ENCODE measurements at places on chromosomes 1 and 21.

DNA sequence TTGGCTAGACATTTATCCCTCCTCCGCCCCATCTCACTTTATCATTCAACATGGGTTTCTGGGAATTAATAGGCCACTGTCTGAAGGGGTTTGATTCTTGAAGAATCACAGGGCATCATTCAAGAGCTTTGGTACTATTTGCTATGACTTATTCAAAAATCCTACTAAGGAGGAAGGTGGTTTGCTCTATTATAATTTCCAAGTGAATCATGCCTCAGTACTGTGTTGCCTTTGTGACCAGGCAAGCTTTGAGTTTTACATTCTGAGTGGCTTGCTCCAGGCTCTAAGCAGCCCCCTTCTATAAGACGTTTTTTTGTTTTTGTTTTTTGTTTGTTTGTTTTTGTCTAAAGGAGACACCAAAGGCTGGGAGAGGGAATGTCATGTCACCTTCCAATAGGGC lies 2.6 kb downstream of the C1orf21 start:
- DNase-seq, result no peak

GRCh38 chr1:80632284-80632683 lies 1168.5 kb upstream of the ADGRL2 start:
- no peak for DNase-seq

- no peak for DNase-seq
Measured at GRCh38 chr1:155697046-155697445, 8.2 kb downstream of the DAP3 start.

- DNase-seq, result no peak
Measured at GRCh38 chr21:38341546-38342012, 84.8 kb downstream of the KCNJ15 start.

DNA sequence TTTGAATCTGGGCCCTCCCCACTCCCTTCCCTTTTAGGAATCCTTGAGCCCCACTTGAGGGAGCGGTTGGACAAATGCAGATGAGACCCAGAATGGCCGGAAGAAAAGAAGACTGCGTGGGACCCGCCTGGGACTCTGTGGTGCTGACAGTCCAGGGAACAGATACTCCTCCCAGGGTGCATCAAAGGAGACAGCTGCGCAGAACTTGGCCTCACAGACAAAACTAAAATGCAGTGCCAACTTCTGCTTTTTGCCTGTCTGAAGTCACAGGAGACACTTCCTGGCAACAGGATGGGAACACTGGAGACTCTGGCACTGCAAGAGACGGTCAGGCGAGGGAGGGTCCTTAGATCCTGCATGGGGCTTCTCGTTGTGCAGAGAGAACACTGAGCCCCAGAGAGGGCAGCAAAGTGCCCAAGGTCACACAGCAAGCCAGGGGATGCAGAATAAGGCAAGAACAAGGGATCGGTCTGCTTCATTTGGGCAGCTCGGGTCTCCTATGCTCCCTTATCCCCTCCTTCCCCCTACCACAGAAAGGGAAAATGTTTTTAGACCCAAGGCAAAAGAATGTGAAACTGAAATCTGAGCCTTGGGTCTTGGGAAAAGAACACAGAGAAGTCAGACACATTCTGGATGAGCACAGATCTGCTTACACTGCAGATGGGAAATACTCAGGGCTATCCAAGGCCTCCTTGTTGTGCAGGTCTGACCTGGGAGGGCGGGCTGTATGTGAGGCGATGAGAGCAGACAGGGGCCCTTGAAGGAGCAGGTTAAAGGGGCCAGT lies 182.4 kb downstream of the TRABD2B start:
- DNase-seq, result no peak

DNA sequence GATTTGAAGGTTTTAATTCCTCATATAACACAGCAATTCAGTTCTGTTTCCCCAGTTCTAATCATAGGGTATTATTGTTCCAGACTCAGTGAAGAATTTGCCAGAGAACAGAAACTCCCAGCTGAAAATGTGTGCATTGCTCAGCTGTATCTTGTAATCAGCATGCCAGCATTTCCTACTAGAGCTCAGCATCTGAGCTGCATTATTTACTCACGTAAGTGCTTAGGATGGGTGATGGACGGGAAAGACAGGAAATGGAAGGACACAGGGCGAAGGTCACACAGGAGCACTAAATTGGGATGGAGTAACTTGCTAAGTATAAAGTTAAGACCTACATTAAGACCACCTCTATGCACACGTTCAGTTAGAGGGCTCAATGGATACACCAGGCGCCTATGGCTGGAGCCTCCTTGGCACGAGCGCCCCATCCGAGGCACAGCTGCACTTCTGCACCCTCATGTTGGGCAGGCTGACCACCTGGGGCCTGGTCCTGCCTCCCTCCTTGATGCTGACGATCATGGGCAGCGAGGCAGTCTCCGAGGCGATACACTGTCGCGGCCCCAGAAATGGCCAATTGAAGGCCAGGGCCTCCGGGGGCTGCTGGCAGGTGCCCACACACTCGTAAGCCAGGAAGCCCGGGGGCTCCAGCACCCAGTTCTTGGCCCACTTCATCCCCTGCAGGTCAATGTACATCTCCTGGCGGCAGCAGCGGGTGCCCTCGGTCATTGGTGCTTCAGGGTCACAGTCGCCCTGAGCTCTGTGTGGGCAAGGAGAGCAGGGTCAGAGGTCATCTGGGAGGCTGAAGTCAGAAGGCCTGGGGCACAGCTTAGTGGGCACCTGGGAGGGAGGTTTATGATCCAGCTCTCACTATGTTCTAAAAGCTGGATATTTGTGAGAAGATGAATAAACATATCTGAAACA lies 3.7 kb downstream of the LEFTY2 start:
- DNase-seq, result no peak

GRCh38 chr1:174218983-174219382 lies 59.7 kb downstream of the RABGAP1L start:
- no peak for DNase-seq

DNA sequence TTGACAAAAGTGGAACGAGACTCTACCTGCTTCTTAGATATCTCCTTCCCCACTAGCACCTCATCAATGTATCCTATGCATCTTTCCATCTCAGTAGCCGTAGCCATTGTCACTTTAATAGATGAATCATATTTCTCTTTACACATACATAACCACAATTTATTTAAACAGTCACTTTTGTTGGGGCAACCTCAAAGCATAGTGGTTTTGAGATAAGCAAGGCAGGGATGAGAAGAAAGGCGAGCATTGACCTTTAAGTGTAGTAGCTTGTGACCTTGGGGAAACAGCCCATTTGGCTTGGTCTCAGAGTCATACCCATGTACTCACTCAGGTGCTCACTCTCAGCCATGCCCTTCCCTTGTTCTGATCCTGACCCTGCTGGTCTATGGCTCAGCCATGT lies 260.1 kb downstream of the C1orf94 start:
- DNase-seq, result no peak

DNA sequence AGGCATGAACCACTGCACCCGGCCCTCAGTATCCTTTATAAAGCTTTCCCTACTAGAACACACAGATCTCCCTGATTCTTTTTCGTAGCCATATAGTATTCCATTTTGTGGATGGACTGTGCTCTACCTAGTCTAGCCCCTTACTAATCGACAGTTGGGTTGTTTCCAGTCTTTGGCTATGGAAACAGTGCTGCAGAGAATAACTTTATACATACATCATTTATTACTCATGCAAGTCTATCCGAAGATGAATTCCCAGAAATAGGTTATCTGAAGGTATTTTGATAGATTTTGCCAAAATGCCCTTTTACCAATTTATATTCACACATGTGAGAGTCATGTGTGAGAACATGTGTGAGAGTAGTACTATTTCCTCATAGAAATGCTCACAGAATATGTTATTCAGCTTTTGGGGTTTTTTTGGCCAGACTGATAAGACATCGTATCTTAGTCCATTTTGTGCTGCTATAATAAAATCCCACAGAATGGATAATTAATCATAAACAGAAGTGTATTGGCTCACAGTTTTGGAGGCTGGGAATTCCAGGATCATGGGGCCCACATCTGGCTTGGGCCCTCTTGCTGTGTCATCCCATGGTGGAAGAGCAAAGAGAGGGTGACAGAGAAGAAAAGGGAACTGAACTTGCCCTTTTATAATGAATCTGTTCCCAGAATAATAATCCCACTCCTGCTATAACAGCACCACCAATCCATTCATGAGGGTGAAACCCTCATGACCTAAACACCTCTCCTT lies 17.3 kb upstream of the FGR start:
- DNase-seq, result no peak

- no peak for DNase-seq
Measured at GRCh38 chr1:209601809-209602657, 18.5 kb downstream of the CAMK1G start.

GRCh38 chr1:220487297-220487820 lies 40.6 kb upstream of the MARK1 start:
- no peak for DNase-seq

GRCh38 chr1:87398641-87399040 lies 70.0 kb downstream of the LMO4 start:
- DNase-seq, result no peak

GRCh38 chr1:214670098-214670497 lies 67.1 kb downstream of the CENPF start:
- no peak for DNase-seq

DNA sequence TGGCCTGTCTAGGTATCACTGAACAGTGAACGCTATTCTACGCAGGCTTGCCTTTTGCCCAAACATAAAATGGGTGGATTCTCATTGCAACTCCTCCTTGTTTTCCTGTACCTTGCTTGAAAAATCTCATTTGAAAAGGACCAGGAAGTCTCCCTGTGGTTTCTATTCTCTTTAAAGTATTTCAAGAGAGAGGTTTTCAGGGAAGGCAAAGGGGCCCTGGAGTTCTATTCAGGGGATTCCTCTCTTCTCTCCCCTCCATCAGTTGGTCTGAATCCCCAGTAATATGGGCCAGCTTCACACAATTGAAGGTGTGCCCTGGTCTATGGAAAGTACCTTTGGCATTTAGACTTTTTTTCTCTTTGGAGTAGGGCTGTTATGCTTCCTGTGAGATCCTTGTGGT lies 311.3 kb downstream of the RGS7 start:
- no peak for DNase-seq

GRCh38 chr1:201142011-201142848 lies 12.0 kb downstream of the TMEM9 start:
- no peak for DNase-seq

DNA sequence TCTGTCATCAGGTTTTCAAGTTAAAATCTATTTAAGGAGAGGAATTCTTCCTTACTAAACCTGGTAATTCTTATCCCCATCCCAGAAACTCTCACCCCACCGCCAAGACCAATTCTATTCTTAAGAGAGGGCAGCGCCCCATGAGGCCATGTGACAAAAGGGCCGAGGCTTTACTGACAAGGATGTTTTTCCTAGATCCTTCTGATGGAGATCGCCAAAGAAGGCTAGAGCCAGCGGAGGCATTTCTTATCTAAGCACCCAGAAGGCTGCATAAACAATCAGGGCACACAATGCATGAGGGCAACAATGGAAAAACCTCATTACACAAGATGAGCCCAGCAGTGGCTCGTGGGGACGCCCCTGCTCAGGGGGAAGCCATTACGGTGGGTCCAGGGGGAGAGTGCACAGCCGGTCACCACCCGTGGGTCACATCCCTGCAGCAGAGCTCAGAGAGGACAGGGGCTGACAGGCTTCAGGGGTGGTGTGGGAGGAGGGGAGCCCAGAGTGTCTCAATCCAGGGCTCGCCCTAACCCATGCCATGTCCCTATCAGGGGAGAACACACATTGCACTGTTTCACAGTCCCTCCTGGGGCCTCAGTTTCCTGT lies 88.7 kb downstream of the ITPKB start:
- no peak for DNase-seq

GRCh38 chr1:223531742-223532341 lies 133.7 kb downstream of the CAPN8 start:
- peak; percentile 31 for DNase-seq

DNA sequence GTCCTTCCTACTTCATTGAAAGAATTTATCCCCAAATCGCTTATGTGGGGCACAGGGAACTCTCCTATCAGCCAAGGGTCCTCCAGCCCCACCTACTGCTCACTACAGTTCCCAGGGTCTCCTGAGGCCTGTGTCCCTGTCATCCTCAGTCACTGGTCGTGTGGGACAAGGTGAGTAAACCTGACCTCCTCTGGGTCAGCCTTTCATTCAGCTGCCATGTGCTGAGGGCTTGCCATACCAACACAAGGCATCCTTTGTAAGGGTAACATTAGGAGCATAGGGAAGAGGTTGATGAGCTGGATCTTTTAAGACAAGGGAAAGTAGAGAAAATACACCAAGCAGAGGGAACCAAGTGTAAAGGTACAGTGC lies 11.2 kb upstream of the SNAPIN start:
- no peak for DNase-seq

GRCh38 chr1:229238674-229239415 lies 32.1 kb upstream of the RAB4A start:
- no peak for DNase-seq

DNA sequence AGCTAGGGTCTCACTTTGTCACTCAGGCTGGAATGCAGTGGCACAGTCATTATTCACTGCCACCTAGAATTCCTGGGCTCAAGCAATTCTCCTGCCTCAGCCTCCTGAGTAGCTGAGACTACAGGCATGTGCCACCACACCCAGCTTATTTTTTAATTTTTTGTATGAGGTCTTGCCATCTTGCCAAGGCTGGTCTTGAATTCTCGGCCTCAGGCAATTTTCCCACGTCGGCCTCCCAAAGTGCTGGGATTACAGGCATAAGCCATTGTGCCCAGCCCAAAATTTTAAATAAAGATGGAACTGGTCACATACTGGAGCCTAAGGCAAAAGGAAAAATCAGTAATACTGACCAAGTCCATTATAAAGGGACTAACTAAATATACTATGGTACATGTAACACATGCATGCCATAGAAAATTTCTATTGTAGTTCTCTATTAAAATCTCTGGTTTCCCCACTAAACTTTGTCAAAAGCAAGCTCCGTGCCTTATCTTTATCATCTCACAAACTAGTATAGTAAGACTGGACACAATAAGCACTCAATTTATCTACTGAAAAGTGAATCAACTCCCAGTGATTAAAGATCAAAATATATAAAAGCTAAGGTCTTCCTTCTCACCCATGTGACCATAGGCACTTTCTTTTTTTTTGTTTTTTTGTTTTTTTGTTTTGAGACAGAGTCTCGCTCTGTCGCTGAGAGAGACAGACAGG lies 61.6 kb downstream of the HSF2BP start:
- no peak for DNase-seq

GRCh38 chr1:50853325-50853724 lies 106.7 kb downstream of the FAF1 start:
- DNase-seq, result no peak

DNA sequence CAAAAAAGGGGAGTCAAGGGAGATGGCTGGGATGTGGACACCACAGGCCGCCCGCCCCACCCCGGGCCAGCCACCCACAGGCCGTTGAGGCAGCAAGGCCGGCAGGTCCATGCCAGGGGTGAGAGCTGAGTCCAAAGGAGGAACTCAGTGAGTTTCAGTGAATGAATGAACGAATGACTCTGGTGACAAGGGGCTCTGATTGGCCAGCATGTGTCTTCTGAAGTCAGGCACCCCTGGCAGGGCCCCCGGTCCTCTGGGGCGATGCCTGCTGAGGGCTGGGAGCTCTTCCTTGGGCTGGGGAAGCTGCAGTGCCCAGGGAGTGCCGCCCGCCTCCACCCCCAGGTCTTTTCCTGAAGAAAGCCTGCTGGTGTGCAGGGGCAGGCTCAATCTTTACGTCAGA lies 236.1 kb upstream of the VAMP3 start:
- DNase-seq, result no peak

GRCh38 chr1:8866173-8866791 lies 12.2 kb downstream of the ENO1 start:
- no peak for DNase-seq
